ENCODE measurements at places on chromosomes 7 and 10.

DNA sequence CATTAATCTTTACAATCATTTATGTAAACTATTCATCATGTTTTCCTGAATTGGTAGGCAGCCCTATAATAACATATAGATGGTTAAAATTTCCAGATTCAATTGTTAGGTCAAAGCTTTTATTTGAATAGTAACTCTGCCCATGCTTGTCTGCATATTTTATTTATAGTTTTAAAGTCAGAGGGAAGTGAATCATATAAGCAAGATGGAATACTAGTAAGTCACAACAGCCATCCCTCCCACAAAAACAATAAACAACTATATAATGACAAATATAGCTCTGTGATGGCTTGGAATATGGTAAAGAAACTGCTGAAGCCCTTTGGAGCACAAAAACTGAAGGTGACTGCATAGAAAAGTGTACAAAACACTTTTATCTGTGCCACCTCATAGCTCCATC, 156.3 kb upstream of the TMEM106B start:
- DNase-seq, result no peak

DNA sequence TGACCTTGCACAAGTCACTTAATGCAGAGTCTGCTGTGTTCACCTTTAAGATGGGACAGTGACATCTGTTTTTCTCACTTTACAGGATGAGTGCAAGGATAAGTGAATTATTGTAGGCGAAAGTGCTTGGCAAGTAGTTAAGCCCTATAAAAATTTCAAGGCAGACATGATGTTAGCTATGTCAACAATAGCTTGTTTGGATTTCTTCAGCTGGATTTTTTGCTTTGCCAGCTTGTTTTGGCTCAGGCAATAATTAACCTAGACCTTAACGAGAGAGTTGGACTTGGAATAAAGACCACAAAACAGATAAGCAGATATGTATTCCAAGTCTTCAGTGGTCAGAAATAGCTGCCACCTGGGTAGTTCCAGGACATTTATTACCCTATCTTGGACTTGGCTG, 255.2 kb downstream of the ARL4A start:
- DNase-seq, result no peak

GRCh38 chr7:15330943-15331342, 230.9 kb downstream of the AGMO start:
- DNase-seq, result no peak

GRCh38 chr7:134933460-134934068, 52.7 kb upstream of the AGBL3 start:
- no peak for DNase-seq

DNA sequence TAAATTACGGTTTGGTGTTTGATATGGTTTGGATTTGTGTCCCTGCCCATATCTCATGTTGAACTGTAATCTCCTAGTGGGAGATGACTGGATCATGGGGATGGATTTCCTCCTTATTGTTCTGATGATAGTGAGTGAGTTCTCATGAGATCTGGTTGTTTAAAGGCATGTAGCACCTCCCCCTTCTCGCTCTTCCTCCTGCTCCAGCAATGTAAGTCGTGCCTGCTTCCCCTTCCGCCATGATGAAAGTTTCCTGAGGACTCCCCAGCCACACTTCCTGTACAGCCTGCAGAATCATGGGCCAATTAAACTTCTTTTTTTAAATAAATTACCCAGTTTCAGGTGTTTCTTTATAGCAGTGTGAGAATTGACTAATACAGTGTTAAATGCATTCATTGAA, 116.6 kb downstream of the DOCK4 start:
- DNase-seq, result no peak

GRCh38 chr7:106206826-106207541, 77.8 kb downstream of the NAMPT start:
- no peak for DNase-seq

All from activated naive CD4-positive, alpha-beta T cell (primary cell).